RPMI8226 (cell line): ENCODE measurements at places on chromosomes 13 and 19.

DNA sequence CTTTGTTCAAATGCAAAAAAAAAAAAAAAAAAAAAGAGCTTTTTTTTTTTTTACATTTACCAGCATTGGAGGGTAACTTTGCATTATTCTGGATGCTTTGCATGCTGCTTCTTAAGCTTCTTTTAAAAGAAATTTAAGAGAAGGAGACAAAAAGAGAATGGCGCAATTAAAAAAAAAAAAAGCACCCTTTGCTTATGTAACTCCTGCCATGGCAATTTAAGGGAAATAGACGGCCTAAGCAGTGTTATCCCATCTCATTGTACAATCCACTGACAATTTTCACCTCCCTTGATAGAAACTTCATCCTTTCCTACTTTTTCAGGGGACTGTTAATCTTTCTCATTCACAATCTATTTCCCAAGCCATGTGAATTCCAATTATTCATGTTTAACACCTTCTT is 129.8 kb downstream of the KCTD12 start:
- DNase-seq, result no peak

GRCh38 chr19:35336166-35336955 is 7.4 kb downstream of the CD22 start:
- no peak for DNase-seq

GRCh38 chr13:95456815-95457214 is 95.7 kb upstream of the CLDN10 start:
- DNase-seq, result no peak

DNA sequence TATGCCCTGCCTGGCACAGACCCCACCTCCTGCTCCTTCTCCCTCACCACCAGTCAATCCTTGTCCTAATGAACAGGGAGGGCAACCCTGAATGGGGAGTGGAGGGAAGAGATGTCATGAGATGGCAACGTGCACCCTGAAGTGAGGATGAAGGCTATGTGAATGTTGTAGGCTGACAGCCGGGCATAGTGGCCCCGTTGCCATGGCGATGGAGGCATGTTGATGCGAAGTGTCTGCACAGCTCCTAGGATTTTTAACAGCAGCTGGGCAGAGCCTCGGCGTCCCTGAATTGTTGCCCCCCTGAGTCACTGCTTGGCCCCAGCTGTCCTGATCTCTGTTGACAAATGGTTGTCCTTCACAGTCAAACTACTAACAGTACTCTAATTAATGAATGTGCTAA is 4.8 kb upstream of the ALOX5AP start:
- no peak for DNase-seq

DNA sequence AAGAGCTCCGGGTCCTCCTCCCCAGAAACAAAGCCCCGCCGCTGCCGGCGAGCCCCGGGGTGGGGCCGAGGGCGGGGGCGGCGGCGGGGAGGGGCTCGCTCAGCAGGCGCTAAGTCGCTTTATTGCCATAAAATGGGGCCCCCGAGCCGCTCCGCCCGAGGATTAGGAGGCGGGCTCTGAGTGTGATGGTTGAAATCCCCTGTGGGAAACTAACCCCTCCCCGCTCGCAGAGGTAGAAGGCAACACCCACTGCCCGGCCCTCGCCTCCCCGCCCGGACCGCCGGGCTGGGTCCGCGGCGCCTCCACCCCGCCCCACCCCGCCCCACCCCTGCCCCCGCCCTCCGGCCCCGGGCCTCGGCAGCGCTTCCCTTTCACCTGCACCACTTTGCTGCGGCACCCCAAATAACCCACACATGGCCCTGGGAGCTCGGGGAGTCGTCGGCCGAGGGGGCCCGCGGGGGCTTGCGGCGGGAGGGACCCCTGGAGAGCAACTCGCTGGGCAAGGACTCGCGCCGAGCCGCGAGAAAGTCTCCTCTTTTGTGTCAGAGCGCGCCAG is at the start of gene KLF12:
Gene KLF12 (minus strand): TSS at position 184 of the 556 bp plus-strand sequence.
- peak; percentile 56 for DNase-seq

DNA sequence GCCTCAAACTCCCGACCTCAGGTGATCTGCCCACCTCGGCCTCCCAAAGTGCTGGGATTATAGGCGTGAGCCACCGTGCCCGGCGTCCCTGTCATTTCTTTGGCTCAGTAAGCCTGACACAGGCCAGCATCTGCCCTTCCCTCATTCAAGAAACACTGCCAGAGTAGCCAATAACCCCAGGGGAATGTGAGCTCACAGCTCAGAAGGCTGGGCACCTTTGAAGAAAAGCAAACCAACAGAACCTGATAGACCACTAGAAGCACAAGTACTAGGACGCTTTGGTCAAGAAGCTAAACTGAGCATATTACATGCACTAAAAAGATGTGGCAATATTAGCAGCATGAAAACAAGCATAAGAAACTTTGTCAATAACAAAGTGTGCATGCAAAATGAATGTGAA is 14.2 kb downstream of the SIGLEC5 start:
- DNase-seq, result no peak

GRCh38 chr13:50452756-50453155 is 390.7 kb downstream of the DLEU7 start:
- DNase-seq, result no peak

- DNase-seq, result no peak
Observed at GRCh38 chr13:46866150-46866549, 30.7 kb downstream of the HTR2A start.

DNA sequence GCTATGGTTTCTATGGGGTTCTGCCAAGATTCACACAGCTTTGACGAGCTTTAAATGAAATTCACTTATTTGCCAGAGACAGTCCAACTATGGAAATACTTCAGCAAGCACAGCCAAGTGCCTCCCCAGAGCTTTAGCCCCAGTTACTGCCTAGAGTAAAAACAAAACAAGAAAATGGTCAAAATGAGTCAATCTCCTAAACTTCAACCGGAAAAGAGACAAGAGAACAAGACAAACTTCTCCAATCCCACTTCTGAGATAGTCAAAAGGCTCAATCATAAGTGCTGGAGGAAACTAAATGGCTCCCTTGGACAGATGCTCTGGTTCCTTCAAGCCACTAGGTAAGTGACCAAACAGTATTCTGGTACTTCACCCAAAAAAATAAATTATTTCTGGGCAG is 65.8 kb downstream of the KATNAL1 start:
- DNase-seq, result no peak

DNA sequence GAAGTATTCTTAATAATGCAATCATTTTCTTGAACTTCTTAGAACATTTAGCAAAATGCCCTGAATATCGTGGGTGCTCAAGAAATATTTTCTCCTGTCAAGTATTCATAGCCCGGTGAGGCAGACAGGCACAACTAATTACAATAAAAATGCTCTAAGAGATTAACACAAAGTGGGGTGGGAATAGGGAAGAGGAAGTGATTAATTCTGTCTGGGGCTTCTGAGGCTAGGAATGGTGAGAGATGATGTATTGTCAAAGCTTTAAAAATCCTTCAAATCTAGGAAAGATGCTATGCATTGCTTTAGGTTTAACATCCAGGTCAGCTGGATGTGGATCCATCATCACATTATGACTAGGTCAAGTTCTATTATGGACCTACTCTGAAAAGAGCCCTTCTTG is 66.9 kb upstream of the POSTN start:
- no peak for DNase-seq

DNA sequence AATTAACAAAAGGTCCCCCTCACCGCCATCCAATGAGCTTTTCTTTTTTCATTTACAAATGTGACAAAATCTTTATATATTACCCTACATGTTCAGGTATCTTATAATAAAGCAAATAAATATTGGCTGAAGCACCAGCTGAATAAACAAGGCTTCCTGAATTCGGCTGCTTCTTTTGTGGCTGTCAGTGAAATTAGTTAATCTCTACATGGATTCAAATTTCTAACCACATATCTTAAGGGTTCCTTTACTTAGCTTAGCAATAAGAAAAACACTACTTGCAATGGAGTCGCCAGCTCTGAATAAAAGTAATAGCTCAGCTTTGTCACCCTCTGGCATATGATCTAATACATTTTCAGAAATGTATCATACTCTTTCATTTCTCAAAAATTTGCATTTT is 104.3 kb downstream of the CCNA1 start:
- DNase-seq, result no peak

GRCh38 chr19:33812388-33813330 is 16.0 kb downstream of the KCTD15 start:
- no peak for DNase-seq

DNA sequence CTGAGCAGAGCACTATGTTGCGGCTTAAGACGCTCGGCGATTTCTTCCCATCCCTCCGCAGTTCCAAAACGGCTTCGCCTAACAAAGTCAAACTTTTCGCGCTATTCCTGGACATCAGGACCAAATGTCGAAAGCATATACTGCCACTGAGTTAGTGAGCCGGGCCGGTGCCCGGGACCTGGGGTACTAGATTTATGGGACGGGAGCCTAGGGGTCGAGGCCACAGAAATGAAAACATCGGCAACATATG is 699 bp downstream of the RCBTB2 start:
- no peak for DNase-seq

DNA sequence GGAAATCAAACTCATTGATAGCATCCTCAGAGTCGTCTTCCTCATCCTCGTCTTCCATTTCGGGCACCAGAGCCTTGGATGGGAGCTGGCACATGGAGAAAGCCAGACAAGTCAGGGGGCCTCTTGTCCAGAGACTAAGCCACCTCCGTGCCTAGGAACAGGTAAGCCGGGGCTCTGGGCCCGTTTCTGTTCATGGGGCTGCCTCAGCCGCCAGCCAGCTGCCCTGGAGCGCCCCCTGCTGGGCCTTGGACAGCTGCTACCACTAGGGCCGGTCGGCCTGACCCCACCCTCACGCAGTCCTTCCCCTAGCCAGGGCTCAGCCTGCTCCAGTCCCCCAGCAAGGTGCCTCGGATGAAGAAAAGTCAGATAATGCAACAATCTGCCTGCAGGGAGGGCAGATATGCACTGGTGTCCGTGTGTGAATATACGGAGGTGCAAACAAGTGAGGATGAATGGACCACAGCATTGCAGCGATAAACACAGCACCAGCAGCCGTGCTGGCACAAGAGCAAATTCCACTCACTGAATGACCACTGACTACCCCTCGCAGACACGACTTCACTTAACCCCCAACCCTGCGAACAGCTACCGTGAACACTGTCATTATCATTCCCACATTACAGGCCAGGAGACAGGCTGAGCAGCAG is 11.9 kb upstream of the PRKD2 start:
- DNase-seq, result peak; percentile 67

GRCh38 chr19:28633319-28634018 is 579.5 kb downstream of the UQCRFS1 start:
- DNase-seq, result peak; percentile 83

GRCh38 chr19:41753159-41753558 is 2.2 kb upstream of the CEACAM6 start:
- peak; percentile 61 for DNase-seq

DNA sequence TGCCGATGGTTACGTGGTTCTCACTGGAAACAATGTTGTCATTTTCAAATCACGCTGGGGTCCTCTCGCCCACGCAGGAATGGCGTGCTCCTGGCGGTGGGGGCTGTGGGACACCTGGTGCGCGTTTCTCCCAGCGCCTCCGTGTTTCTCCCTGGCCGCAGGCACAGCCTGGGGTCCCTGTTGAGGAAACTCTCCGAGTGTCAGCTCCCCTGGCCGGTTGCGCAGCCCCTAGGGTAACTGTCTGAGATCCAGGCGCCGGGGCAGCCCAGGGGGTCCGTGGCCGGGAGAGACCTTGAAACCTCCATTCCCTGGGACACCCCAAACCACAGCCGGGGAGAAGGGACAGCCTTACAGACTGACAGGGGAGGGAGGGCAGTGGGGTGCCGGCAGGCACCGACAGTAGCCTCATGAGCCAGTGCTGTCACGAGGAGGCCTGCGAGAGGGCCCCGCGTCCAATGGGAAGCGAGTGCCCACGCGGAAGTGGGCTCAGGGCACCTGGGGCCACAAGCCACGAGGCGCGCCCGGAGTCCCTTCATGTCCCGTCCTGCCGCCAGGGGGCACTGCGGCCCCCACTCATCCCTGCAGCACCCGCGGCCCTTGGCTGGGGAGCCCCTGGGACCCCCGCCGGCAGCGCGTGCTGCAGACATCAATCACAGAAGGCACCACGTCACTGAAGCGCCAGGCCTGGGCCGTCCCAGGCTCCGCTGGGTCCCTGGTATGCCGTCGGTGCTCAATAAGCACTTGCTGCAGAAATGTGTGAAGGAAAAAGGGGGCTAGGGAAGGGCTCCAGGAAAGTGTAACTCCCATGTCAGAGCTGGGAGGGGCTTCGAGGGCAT is 9.5 kb downstream of the ADAMTSL5 start:
- peak; percentile 70 for DNase-seq

DNA sequence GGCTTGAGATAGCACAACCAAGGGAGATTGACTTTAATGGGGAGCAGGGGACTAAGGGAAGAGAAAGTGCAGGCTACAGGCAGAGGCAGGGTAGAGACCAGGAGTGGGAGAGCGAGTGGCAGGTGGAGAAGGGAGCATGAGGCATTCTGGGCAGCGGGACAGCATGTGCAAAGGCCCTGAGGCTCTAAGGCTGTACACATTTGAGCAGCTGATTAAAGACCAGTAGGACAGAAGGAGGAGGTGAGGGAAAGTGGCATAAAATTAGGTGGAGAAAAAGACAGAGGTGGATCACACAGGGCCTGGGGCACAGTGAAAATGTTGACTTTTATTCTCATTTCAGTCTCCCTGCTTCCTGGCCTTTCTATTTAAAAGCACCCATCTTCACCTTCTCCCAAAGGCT is 74.4 kb downstream of the ALOX5AP start:
- no peak for DNase-seq

DNA sequence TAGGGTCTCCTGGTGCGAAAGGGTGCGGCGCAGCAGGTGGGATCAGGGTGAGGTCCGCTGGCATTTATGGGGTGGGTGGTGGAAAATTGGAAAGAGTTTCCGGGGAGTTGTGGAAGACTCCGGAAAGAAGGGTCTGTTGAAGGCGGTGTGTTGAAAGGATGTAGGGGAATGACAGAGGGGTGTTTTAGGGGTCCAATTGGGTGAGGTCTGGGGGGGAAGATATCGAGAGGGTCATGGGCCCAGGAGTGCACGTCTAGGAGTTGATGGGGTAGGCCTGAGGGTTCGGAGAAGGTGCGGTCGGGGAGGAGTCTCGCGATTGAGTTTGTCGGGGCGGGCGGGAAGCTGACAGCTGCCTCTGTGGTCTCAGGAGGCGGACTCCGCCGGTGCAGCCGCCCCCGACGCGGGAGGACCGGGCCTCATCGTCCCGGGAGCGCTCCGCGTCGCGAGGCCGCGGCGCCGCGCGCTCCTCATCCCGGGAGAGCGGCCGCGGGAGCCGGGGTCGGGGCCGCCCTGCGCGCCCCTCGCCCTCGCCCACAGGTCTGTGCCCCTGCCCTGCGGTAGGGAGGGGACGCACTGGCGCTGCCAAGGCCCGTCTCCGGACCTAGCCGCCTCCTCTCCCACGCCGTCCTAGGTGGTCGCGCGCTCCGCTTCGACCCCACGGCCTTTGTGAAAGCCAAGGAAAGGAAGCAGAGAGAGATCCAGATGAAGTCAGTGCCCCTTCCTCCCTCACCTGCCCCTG is 7.0 kb downstream of the PGLYRP1 start:
- DNase-seq, result no peak

GRCh38 chr13:92487238-92487637 is 739.4 kb upstream of the GPC6 start:
- no peak for DNase-seq
